NCI-H82 (cell line): ENCODE measurements at places on chromosomes 1 and 21.

DNA sequence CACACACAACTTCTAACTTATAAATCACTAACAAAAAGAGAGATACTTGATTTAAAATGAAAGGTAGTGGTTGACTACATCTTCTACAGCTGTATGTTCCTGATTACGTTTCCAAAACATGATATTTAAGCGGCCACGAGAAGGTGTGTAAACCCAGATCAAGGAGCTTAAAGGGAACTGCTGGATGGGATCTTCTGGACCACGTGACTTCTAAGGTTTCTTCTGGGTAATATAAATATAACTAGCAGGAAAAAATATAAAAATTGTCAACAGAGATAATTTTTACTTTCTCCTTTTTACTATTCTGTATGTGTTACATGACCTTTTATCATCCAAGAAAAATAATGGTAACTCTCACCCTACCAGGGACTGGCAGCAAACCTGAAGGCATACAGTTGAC lies 66.2 kb downstream of the TTLL7 start:
- no peak for DNase-seq

- DNase-seq = peak; percentile 32
These were observed 18.3 kb downstream of the S100A11 start for GRCh38 chr1:152018537-152018936.

- DNase-seq = no peak
These were observed 31.6 kb upstream of the PADI6 start for GRCh38 chr1:17340358-17340757.

- no peak for DNase-seq
These were observed 579.3 kb upstream of the ADGRL4 start for GRCh38 chr1:79585801-79586200.

- DNase-seq = no peak
These were observed 17.3 kb downstream of the SARS1 start for GRCh38 chr1:109231066-109231465.

DNA sequence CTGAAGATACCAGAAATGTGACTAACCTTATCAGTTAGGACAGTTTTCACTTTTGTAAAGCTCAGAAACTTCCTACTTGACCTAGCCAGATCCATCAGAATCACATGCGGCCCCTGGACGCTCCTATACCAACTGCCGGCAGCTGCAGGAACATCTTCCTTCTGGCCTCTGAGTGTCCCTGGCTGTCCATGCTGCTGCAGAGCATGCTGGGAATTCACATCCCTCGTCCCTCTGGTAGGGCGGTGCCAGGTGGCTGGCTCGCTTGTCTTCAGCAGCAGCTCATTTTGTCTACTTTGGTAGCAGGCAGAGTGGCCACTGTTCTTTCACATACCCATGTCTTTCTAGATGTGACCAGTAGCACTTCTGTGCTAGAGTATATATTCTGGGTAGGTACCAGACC lies 34.4 kb downstream of the HHAT start:
- no peak for DNase-seq

- no peak for DNase-seq
These were observed 16.8 kb downstream of the CXADR start for GRCh38 chr21:17529648-17530047.

DNA sequence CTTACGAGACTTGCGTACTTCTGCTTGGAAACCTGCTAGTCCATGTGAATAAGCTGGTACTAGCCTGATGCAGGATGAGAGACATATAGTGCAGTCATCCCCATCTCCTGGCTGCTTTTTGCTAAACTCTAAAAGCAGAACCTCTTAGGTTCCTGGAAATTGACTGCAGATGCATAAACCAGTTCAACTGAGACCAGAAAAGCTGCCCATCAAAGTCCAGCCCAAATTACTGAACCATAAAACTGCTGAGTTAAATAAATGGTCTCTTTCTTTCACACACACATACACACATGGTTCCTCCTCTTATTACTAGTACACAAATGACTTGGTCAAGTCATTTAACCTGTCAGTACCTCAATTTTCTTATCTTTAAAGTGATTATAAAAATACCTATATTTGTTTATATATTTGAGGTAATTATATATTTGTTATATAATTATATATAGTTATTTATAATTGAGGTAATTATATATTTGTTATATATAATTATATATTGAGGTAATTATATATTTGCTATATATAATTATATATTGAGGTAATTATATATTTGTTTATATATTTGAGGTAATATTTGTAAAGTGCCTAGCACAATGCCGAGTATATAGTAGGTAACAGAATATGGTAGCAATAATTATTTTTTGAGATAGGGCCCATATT lies 25.2 kb upstream of the RABGAP1L start:
- no peak for DNase-seq

- no peak for DNase-seq
These were observed 38.1 kb downstream of the TMEM53 start for GRCh38 chr1:44636083-44636687.

GRCh38 chr1:4322881-4323280 lies 331.5 kb upstream of the AJAP1 start:
- no peak for DNase-seq

DNA sequence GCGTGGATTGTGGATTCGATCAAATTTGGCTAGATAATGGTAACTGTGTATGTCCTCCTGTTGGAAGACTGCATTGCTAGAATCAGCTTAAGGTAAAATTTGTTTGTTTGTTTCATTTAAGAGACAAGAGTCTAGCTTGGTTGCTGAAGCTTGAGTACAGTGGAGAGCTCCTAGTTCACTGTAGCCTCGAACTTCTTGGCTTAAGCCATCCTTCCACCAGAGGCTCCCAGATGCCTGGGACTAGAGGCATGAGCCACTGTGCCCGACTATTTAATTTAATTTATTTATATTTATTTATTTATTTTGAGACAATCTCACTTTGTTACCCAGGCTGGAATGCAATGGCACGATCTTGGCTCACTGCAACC lies 1.5 kb downstream of the PHACTR4 start:
- no peak for DNase-seq

DNA sequence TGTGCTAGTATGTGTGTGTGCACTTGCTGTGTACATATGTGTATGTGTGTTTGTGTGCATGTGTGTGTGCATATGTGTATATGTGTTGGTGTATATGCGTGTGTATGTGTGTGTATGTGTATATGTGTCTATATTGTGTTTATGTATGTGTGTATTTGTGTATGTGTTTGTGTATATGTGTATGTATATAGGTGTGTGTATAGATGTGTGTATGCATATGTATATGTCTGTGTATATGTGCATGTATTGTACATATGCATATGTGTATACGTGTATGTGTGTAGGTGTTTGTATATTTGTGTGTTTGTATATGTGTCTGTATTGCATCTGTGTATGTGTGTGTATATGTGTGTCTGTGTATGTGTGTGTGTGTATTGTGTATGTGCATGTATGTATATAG lies 59.1 kb downstream of the EDN2 start:
- no peak for DNase-seq
